LNCaP clone FGC (cell line): ENCODE measurements at places on chromosomes 7 and 10.
A peak's percentile ranks its signal among the peaks of the same experiment; 100 is the strongest.

- DNase-seq = peak; percentile 96
These were observed 5.1 kb downstream of the PRLHR start for GRCh38 chr10:118590334-118590733.

- DNase-seq = no peak
These were observed 91.8 kb downstream of the PRKAG2 start for GRCh38 chr7:151784853-151785680.

GRCh38 chr10:112313234-112313633 is 30.0 kb downstream of the TECTB start:
- DNase-seq = no peak

DNA sequence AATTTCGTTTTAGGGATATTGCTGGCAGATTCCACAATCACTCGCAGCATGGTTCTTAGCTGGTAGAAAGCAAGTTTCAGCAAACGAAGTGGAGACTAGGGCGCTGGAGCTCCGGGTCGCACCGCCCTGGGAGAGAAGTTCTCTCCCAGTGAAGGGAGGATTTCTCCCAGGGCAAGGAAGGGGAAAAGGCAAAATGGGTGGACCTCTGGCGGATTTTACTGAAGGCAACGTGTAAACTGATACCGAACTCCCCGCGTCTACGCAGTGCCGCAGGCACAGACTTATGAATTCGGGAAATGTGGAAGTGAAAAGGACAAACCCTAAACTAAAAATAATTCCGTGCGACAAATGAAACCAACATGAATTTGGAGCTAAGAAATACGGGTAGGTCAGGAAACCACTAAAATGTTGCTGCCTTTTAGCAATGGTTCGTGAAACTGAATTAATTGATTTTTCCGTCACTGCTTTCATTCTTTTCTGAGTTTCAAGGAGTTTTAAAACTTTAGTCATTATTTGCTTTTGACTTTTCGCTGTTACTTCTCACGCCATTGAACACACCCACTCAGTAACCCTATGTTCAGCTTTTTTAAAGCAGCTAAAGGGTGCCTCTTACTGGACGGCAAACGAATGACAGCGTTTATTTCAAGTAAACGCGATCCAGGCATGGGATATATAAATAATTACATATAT is at the start of gene MYOF:
Gene MYOF (minus strand): TSS at position 190 of the 690 bp plus-strand sequence. CDS start 140 bp downstream, at position 50.
- peak; percentile 52 for DNase-seq

DNA sequence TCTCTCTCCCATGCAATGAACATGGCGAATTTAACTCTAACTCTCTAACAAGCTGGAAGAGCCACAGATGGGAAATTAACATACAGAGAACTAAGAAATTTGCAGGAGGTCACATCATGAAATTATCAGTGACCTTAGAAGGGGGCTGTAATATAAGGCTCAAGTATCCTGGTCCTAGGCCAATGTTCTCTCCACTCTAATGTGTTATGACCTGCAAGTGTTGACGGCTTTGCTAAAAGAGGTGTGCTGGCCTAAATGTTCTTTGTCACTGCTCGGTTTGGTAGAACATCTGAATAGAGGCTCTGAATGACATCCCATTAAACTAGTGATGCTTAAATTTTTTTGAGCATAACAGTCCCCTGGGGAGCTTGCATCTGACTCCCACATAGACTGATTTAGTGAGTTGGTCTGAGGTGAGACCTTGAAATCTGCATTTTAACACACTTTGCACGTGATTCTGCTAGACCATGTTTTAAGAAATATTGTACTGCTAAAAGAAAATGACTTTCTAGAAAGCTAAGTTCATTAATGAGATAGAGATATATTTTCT is 129.3 kb downstream of the GFRA1 start:
- DNase-seq = no peak

GRCh38 chr7:44965937-44966730 is 12.7 kb downstream of the MYO1G start:
- no peak for DNase-seq

- DNase-seq = peak; percentile 75
These were observed 973 bp downstream of the GPR158 start for GRCh38 chr10:25175527-25176420.

GRCh38 chr10:75568450-75569130 is 137.2 kb downstream of the LRMDA start:
- DNase-seq = no peak

DNA sequence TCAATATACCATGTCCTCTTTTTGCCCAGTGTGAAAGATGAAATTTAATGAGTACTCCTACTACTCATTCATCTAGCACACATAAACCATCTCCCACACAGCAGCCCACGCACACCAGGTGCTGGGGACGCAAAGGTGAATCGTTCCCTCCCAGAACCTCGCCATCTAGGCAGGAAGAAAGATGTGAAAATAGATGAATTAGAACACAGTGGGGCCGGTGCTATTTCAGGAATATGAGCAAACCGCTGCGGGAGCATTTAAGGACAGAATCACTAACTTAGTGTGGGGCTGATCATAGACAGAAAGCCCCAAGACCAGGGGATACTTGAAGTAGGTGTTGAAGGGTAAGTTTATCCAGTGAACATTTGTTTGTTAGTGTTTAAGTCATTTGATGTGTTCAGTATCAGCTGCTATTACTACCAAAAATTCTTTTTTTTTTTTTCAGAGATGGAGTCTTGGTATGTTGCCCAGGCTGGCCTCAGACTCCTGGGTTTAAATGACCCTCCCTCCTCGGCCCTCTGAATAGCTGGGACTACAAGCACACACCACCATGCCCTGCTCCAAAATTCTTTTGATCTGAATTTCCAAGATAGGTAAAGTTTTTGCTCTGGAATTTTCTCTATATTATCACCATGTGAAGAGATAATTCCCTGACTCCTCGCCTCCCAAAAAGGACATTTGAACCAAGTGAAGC is 48.8 kb downstream of the CPXM2 start:
- no peak for DNase-seq

GRCh38 chr10:105023211-105024111 is 382.4 kb downstream of the SORCS3 start:
- DNase-seq = no peak

GRCh38 chr10:76086761-76087639 is 655.6 kb downstream of the LRMDA start:
- peak; percentile 54 for DNase-seq

DNA sequence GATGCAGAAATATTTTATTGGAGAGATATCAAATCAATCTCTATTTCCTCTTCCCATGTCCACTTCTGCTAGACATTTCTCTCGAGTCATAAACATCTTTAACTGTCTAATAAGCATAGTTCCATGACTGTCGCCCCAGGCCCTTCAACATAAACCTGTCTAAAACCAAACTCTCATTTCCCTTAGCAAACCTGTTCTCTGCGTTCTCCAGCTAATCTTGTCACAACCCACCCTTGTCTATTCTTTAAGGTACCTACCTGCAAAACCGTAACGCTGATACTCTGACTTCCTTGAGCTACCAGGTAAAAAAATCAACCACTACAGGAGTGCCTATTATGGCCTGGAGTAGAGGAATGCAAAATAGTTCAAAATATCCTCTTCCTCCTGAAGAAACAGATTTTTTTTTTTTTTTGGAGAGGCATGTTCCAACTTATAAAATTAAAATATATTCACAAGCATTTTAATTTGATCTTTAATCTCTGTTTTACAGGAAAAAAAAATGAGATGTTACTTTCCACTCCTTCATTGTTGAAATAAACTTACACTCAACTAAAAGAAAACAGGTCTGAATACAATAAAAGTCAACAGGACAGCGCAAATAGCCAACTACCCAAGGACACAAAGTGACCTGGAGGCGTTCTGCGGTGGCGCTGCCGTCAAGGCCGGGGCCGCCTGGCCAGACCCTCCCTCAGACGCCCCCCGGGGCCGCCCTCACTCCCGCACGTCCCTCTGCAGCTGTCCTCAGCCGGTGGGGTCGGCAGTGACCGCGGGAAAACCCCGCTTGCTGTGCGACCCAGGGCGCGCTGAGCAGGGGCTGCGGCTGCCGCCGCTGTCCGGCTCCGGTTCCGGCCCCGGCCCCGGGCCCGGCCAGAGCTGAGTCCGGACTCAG is 765 bp downstream of the SLC25A40 start:
- DNase-seq = no peak

- no peak for DNase-seq
These were observed 38.4 kb upstream of the PHYHIPL start for GRCh38 chr10:59138052-59138451.

- no peak for DNase-seq
These were observed 505.3 kb downstream of the SORCS3 start for GRCh38 chr10:105146436-105146835.

DNA sequence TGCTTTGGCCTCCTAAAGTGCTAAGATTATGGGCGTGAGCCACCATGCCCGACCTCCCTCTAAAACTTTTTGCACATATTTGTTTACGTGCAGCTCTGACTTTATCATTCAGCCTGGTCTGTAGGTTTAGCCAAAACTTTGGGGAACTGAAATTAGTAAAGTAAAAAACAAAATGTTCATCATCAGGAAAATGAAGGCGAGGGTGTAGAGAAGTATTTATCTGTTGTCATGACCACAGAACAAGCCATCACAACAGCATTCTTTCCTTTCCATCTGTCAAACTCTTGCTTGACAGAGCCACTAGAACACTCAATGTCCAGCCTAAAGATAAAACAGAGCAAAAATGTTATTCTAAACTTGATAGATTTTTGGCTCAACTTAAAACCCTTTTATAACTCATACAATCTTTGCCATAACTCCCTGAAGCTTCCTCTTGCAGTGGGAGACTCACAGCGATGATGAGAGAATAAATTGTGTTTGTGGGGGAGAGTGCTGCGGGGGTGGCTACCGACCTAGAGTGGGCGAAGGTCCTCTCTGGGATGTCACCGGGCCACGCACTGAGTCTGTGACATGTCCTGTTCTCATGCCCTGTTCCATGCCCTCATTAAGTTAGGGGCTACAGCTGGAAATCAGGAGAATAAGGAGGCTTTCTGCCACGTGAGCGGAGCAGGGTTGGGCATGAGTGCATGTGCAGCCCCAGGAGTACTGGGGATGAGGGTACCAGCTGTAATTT is 58.6 kb upstream of the MKRN1 start:
- DNase-seq = no peak

GRCh38 chr10:124420254-124420653 is 1.5 kb upstream of the OAT start:
- no peak for DNase-seq

- no peak for DNase-seq
These were observed 899.1 kb upstream of the AUTS2 start for GRCh38 chr7:68699090-68699711.
